ENCODE measurements at places on chromosomes 11 and 22. TPM values are rescaled to one million over a fixed set of nuclear protein-coding genes. Genes with fewer than 3 reads are reported as not detected.

The UPK3A gene
- total RNA-seq: not detected

The MMP27 gene
- total RNA-seq: not detected

The SCGB1C1 gene
- total RNA-seq: not detected

The IRAG1 gene
- 3.7 TPM for total RNA-seq

The OSBP2 gene
- total RNA-seq: 0.89 TPM

DNA sequence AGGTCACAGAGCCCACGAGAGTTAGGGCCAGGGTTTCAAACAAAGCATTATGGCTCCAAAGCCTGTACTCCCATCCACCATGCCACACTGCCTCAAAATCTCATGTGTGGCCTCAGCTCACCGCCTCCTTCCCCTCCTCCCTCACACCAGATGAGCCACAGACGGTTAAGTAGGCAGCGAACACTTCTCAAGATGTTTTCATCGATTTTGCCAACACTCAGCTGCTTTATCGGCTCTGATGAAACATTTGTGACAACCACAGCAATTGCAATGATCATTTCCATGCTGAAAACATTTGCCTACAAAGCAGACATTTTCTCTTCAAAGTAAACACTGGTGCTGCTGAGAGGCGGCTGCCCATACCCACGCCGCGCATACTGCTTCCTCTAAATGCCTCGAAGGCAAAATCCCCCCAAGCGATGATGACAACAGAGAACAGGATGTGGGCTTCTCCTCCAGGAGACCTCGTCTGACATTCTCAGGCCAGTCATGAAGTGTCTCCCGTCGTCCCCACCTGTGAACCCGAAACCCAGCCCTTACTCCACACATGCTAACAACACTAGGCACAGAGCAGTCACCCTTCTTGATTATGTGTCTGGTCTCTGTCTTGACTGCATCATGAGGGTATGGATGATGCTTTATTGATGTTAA lies 599.2 kb downstream of the SOX6 start:
- no peaks in the 10 kb centered on the region for H3K4me1 ChIP-seq
- no peak for DNase-seq
- H3K27ac ChIP-seq: no peak overlapping the region
- H3K36me3 ChIP-seq: no peaks in the 10 kb centered on the region
- H3K4me3 ChIP-seq: no peak overlapping the region
- H3K27me3 ChIP-seq: peaks cover 9% of the 10 kb centered on the region

DNA sequence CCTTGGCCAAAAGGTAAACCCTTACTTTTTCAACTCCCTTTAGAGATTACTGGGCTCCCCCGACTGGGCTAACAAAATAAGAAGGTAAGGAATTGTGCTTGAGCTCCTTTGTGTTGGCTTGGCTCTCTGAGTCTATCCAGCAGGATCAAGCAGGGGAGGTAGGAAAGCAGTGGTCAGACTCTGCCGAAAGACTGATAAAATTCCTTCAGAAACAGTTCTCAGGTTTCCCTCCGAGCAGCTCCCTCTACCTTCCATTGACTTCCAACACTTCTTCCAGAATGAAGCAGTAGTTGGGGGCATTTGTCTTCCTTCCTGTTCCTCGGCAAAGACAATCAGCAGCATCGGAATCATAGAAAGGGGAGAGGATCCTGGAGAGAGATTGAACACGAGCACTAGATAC lies 16.1 kb upstream of the CARD18 start:
- peaks cover 3% of the 10 kb centered on the region for H3K4me1 ChIP-seq
- H3K36me3 ChIP-seq: no peaks in the 10 kb centered on the region
- no peak overlapping the region for H3K4me3 ChIP-seq

DNA sequence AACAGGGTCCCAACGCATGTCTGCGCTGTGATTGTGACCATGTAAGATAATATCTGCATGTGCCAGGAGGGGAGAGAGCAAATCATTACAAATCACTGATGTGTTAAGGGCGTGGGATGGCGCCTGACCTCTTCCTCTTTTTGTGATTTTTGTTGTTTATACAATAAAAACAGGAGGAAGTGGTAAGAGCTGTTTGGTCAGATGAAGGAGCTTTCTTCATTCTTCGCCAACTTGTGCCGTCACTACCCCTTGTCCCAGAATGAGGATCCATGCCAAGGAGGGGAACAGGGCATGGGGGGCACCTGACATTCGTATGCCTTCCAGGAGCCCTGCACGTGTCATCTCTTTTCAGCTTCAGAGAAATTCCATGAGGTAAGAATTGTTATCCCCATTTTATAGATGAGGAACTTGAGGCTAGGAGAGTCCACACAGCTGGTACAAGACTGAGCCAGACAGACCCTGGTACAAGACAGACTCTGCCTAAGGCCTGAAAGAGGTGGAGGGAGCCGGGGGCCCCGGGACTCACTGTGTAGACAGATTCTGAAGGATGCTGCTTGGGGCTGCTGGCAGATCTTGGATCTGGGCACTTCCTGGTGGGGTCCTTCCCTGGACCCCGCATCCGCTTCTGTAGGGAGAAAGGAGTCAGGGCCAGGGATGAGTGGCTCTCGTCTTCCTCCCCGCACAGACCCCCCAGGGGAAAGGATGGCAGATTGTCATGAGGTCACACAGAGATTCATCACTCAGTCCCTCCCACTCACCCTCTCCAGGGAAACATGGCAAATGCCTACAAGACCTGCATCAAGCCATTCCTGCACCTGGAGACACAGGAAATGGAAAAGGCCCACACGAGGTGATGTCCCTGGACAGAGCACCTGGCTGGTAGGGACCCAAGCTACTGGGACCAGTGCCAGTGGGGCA lies 34.6 kb downstream of the NFAM1 start:
- H3K36me3 ChIP-seq: no peaks in the 10 kb centered on the region
- no peak overlapping the region for H3K4me3 ChIP-seq
- no peaks in the 10 kb centered on the region for H3K4me1 ChIP-seq
- H3K27ac ChIP-seq: no peak overlapping the region
- peaks cover 7% of the 10 kb centered on the region for H3K27me3 ChIP-seq

DNA sequence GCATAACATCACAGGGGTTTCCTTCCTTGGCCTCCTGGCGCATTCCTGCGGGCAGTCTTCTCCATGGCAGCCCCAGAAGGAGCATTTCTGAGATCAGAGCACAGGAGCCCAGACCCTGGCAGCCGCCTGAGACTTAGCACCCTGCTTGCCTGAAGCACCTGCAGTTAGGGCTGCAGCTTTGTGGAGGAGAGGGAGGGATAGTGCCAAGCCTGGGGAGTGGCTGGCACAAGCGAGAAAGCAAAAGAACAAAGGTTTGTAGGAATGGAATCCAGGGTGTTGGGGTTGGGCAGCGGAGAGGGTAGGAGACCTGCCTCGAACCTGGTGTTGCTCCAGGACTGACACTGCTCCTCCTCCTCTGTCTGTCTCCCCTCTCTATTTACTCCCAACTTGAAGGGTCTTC lies 66.9 kb downstream of the SCN3B start:
- H3K4me1 ChIP-seq: peaks cover 12% of the 10 kb centered on the region
- H3K27ac ChIP-seq: no peak overlapping the region
- H3K36me3 ChIP-seq: no peaks in the 10 kb centered on the region
- H3K27me3 ChIP-seq: no peaks in the 10 kb centered on the region
- no peak for DNase-seq
- no peak overlapping the region for H3K4me3 ChIP-seq

GRCh38 chr11:32333320-32333991 lies 101.9 kb downstream of the WT1 start:
- no peaks in the 10 kb centered on the region for H3K27me3 ChIP-seq
- H3K36me3 ChIP-seq: no peaks in the 10 kb centered on the region
- no peak overlapping the region for H3K27ac ChIP-seq
- peaks cover 4% of the 10 kb centered on the region for H3K4me1 ChIP-seq
- peak overlapping the region; percentile 63 for H3K4me3 ChIP-seq

DNA sequence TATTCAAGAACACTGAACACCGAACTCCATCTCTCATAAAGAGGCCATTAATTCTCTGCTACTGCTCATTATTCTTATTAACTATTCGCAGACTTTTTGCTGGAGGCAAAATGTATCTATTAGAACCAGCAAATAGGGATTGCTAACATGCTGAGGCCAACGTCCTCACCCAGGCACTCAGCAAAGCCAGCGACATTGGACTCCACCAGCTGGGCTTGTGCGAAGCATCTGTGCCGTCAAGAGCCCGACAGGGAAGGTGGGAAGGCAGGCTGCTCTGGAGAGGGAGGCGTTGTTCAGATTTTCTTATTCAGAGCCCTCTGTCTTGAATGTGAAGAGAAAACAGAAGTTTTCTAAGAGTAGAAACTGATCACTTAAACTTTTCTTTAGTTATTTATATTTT lies 615.6 kb upstream of the KIRREL3 start:
- DNase-seq: no peak
- no peaks in the 10 kb centered on the region for H3K36me3 ChIP-seq
- no peaks in the 10 kb centered on the region for H3K4me1 ChIP-seq
- H3K27ac ChIP-seq: no peak overlapping the region
- no peak overlapping the region for H3K4me3 ChIP-seq

GRCh38 chr22:44531487-44531886 lies 33.5 kb upstream of the RTL6 start:
- no peak overlapping the region for H3K4me3 ChIP-seq
- H3K36me3 ChIP-seq: no peaks in the 10 kb centered on the region
- no peaks in the 10 kb centered on the region for H3K4me1 ChIP-seq
- peaks cover 3% of the 10 kb centered on the region for H3K27me3 ChIP-seq
- no peak for DNase-seq

GRCh38 chr11:110182886-110183285 lies 89.7 kb downstream of the ZC3H12C start:
- H3K4me3 ChIP-seq: no peak overlapping the region
- H3K36me3 ChIP-seq: no peaks in the 10 kb centered on the region
- H3K27ac ChIP-seq: no peak overlapping the region
- H3K27me3 ChIP-seq: peaks cover 10% of the 10 kb centered on the region
- peaks cover 10% of the 10 kb centered on the region for H3K4me1 ChIP-seq

DNA sequence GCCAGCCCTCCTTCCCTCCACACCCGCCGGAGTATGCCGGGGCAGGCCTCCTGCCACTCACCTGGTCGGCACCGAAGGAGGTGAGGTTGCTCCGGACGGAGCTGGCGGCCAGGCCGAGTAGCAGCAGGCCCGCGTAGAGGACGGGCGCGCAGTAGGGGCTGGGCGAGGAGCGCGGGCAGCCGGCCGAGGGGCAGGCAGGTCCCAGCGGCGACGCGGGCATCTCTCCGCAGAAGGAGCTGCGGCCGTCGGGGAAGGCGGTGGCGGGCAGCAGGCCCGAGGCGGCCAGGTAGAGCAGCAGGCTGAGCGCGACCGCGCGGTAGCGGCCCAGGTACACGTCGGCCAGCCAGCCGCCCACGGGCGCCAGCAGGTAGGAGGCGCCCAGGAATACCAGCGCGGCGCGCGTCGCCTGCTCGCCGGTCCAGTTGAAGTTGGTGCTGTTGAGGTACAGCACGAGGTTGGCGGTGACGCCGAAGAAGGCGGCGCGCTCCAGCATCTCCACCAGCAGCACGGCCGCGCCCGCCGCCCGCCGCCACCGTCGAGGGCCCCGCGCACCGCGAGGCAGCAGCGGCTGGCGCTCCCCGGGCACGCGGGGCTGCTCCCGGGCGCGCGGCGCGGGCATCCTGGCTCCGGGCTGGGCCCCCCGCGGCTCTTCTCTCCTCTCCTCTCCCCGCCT lies 907 bp downstream of the SLC15A3 start:
- H3K36me3 ChIP-seq: no peaks in the 10 kb centered on the region
- peaks cover 4% of the 10 kb centered on the region for H3K4me1 ChIP-seq
- no peak overlapping the region for H3K27ac ChIP-seq
- no peak overlapping the region for H3K4me3 ChIP-seq
- peaks cover 15% of the 10 kb centered on the region for H3K27me3 ChIP-seq
- DNase-seq: no peak

DNA sequence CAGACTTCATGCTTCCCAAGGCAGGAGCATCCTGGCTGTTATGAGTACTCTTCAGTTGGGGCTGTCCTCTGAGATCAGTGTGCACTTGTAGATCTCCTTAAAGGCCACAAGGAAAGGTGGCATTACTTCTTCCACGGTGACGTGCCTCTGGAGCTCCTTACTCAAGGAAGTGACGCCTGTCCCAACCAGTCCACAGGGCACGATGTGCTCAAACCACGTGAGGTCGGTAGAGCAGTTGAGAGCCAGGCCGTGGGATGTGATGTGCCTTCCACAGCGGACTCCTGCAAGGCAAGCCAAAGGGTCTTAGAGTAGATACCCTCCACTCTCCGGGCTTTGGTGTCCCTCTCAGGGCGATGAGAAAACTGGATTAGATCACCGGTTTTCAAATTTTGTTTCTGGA lies 1.4 kb downstream of the LIPT2 start:
- no peak overlapping the region for H3K4me3 ChIP-seq
- no peaks in the 10 kb centered on the region for H3K36me3 ChIP-seq
- no peak overlapping the region for H3K27ac ChIP-seq
- peaks cover 5% of the 10 kb centered on the region for H3K4me1 ChIP-seq
- no peak for DNase-seq
- H3K27me3 ChIP-seq: no peaks in the 10 kb centered on the region

DNA sequence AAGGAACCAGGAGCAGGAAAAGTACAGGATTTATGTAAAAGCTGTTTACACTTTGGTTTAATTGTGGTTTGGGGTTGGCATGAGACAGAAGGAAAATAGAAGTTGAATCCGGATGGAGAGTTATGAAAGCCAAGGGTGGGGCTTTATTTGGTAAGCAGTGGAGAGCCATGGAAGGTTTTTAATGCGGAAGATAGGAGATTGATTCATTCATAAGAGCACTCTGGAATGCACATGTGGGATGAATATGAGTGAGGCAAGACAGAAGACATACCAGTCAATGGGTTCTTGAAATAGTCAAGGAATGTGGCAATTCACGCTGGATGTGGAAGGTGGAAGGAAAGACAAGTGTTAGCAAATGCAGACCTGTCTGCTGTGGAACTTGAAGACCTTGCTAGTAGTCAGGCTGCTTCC lies 9.3 kb upstream of the GLB1L3 start:
- DNase-seq: peak; percentile 84
- no peak overlapping the region for H3K4me3 ChIP-seq
- peaks cover 18% of the 10 kb centered on the region for H3K27me3 ChIP-seq
- H3K4me1 ChIP-seq: peaks cover 7% of the 10 kb centered on the region
- H3K27ac ChIP-seq: no peak overlapping the region

DNA sequence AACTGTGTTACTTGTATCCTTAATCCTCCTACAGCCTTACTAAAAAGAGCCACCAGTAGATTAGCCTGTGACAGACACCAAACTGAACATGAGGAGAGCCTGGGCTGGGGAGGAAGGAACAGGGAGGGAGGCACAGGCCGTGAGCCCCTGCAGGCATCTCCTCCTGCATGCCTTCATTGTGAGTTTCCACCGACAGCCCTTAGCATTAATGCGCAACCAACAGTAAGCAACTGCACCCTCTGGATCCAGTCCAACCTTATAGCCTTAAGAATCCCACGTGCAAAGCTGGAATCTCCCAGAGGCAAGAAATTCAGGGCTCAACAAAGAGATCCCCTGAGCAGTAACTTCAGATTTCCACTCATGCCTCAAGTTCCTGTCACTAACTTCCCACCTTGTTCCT lies 84.6 kb downstream of the ETS1 start:
- DNase-seq: peak; percentile 94
- no peaks in the 10 kb centered on the region for H3K27me3 ChIP-seq
- H3K36me3 ChIP-seq: no peaks in the 10 kb centered on the region
- H3K4me3 ChIP-seq: peak overlapping the region; percentile 1

- H3K4me1 ChIP-seq: no peaks in the 10 kb centered on the region
- peaks cover 2% of the 10 kb centered on the region for H3K27me3 ChIP-seq
- H3K27ac ChIP-seq: no peak within 1 kb of the TSS
- H3K36me3 ChIP-seq: no peaks in the 10 kb centered on the region
These were observed at the start of gene OR4D9 for GRCh38 chr11:59510941-59511589. Gene OR4D9, plus strand, starts transcription at chr11:59511539. Its CDS starts 3,374 bp downstream, at chr11:59514913.

- peaks cover 7% of the 10 kb centered on the region for H3K4me1 ChIP-seq
- no peaks in the 10 kb centered on the region for H3K36me3 ChIP-seq
- no peak for DNase-seq
- peaks cover 33% of the 10 kb centered on the region for H3K27me3 ChIP-seq
- H3K27ac ChIP-seq: no peak overlapping the region
These were observed 24.3 kb downstream of the LMO2 start for GRCh38 chr11:33867561-33867960.

Measured in astrocyte (in vitro differentiated cells and primary cell).